ENCODE measurements at places on chromosomes 5 and 9.

GRCh38 chr5:132420706-132421272 is 51.3 kb downstream of the SLC22A5 start:
- DNase-seq, result peak; percentile 77

GRCh38 chr5:33649549-33650482 is 209.1 kb downstream of the TARS1 start:
- no peak for DNase-seq

GRCh38 chr9:38213631-38214299 is 144.7 kb upstream of the SHB start:
- DNase-seq, result no peak

- DNase-seq, result no peak
Observed at GRCh38 chr9:85439791-85440190, 302.0 kb downstream of the AGTPBP1 start.

DNA sequence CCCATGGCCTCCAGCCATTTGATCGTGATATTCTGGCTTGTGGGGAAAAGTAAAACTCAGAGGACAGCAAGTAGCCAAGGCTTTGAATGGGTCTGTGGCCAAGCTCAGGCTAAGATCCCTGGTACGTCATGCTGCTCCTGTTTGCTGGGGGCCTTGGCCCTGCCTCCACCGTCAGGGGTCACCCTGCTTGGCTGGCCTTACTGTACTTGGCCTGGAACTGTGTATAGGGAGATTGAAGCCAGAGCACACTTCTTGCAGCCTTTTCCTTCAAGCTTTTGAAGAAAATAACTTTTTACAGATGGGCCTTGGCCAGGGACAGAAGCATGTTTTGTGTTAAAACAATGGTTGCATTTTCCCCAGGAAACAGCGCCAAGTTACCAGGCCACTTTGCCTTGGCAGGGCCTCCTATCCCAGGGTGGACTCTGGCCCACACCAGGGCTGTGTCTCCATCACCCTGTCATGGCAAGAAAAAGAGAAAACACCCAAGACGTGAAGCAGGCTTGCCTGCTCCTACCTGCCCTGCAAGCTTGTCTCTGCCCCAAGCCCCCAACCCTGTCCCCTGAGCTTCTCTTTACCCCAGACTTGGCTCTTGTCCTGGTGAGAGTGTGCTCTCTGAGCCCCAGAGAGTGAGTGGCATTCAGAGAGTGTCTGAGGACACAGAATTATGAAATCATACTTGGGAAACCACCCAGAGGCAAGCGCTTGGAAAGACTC is 286.9 kb downstream of the GADD45G start:
- DNase-seq, result no peak

- DNase-seq, result no peak
Observed at GRCh38 chr9:128845186-128845931, 15.8 kb upstream of the SPOUT1 start.

GRCh38 chr9:131101207-131101964 is 5.1 kb downstream of the AIF1L start:
- DNase-seq, result no peak

- DNase-seq, result no peak
Observed at GRCh38 chr5:78472469-78473106, 112.2 kb downstream of the SCAMP1 start.

- no peak for DNase-seq
Observed at GRCh38 chr9:87612536-87612935, 113.4 kb upstream of the CTSL start.

DNA sequence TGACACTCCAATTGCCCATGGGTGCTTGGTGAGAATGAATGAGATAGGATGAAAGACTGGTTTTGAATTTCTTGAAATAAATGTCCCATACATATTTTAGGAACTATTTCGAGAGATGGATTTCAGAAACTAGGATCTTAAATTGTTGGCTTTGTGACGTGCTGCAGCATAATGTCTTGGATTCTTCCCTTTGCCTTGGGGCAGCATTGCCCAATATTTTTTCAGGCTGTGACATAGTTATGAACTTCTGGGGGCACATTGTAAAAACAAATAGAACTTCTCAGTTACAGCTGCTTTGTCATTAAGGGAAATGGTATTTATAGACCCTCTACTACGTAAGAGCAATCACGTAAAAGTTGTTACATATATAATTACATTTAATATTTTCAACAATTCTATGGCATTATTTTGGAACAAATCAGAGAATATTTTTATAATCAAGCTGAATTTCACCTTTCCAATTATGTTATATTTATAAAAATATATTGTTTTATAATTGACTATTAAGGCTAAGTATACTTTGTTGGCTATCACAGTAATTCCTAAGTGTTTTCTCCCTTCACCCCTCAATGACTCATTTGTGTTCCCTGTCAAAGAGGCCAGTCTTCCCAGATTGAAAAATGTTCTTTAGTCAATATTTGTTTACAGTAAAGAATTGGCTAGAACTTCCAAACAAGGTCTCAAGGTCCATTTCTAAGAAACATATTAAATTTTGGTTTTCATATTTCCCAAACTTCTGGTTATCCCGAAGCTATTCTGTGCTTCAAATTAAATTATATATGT is 1388.3 kb upstream of the ACO1 start:
- no peak for DNase-seq

DNA sequence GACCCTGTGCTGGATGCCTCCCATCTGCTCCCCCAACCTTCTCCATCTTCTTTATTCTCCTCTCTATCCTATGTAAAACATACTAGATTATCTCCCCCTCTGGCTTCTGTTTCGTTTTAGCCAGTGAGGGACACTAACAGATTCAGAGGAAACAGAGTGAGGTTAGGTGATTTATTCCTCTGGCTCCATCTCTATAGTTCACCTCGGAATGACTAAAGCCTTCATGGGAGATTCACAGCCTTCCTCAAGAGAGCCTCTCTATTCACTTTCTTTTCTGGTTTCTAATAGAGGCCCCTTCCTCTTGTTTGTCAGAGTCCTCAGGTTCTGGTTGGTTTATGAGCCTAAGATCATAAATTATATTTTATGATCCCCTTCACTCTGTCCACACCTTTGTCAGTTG is 633.1 kb upstream of the TYRP1 start:
- no peak for DNase-seq

DNA sequence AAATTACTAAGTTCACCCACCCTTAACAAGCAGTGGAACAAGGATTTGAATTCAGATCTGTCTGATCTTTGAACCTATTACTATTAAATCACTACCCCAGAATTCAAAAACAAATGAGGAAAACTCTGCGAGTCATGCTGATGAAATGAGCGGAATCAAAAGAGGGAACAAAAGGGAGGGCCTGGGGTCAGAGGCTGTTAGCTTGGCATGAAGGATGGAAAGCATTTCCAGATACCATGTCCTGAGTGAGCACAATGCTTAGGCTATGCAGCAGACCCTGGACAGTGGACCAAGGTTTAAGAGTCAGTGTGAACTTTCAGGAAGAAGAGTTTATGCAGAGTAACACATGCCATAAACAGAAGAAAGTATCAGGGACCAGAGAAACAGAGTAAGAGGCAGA is 30.5 kb downstream of the GRIA1 start:
- no peak for DNase-seq

All from activated naive CD4-positive, alpha-beta T cell treated with anti-CD3 and anti-CD28 coated beads for 36 hours (primary cell).